ENCODE measurements at places on chromosomes 12 and 14.

GRCh38 chr12:162467-163307 is 51.3 kb downstream of the SLC6A12 start:
- DNase-seq, result no peak

DNA sequence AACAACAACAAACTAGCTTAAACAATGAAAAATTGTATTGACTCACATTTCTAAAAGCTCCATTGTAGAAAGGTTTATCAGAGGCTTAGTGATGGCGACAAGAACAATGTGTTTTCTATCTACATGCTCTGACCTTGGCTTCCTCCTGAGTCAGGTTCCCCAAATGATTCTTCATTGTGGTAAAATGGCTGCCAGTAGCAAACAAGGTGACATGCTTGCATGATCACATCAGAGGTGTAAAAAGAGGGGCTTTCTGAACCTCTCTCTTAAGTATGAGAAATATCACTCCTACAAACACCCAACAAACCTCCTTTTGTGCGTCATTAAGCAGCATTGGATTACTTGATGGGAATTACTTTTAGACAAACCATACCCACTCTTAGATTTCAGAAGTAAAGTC is 252.4 kb upstream of the SYT1 start:
- DNase-seq, result no peak

DNA sequence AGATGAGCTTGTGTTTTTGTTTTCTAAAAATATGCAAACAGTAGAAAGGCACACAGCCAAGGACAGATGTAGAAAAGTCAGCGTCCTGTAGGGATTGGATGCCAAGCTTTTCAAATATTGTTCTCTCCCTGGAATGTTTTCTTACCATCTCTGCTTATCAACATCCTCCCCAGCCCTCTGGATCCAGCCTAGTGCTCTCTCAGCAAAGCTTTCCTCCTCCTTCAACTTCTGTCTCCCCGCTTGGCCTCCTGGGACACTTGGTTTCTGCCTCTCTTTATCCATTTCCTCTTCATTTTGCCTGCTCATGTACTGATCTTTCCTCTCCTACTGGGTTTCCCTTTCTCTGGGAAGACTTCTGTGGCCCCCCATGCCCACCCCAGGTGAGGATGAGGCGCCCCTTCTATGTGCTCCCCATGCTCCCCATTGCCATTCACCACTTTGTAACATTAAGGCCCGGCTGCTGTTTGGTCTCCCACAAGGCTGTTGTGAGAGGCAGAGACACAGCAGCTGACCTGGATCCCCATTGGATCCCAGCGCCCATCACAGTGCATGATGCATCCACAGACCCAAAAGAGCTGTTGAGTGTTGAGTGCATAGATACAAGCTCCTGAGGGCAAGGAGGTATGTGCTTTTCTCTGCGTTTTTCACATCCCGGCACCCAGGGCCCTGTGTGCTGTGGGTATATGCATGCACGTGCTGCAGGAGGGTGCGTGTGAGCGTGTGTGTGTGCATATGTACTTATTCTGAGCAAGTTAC is 38.2 kb downstream of the EVL start:
- no peak for DNase-seq

GRCh38 chr12:38690646-38691045 is 214.7 kb downstream of the CPNE8 start:
- DNase-seq, result no peak

GRCh38 chr12:89454080-89454848 is 70.3 kb downstream of the GALNT4 start:
- no peak for DNase-seq

- DNase-seq, result no peak
Observed at GRCh38 chr12:89862511-89863445, 154.1 kb upstream of the ATP2B1 start.

- no peak for DNase-seq
Observed at GRCh38 chr12:45880533-45880932, 109.8 kb downstream of the SCAF11 start.

GRCh38 chr14:89432226-89432625 is 15.2 kb upstream of the FOXN3 start:
- DNase-seq, result no peak

DNA sequence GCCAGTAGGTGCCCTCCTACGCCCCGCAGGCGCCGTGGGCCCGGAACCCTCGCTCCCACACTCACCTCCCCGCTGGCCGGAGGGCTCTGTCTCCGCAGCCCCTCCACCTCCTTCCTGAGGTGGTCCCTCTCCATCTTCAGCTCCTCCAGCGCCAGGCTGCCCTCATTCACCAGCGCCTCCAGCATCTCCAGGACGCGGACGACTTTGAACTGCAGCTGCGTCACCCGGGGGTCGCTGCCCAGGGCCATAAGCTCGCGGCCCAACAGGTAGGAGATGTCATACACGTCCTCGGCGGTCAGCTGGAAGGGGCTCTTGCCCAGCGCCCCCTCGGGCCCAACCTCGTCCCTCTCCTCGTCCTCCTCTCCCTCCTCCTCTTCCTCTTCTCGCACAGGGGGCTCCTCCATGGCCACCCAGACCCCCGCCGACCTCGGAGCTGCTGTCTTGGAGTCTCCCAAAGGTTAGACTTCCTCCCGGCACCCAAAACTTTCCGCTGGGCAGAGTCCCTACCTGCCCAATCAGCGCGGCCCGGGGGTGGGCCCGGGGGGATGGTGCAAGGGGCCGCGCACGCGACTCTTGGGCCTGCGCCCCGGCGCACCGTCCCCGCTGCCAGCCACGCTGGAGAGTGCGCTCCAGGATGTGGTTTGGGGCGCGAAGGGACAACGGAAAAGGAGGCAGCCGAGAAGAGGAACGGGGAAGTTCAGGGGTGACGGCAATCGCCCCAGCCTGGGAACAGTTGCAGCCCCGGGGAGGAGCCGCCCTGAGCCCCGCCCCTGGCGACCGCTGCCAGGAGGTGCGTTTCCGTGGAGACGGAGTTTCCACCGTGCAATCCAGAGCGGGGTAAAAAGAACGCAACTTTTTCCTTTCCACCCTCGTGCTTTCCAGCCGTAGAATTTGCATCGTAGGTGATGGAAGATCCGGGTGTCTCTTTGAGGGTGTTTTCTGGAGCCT is at the start of gene RILPL2:
TSS of gene RILPL2 (minus strand) at position 668 of the 948 bp plus-strand sequence. CDS start at position 404, 264 bp downstream.
- peak; percentile 25 for DNase-seq

- peak; percentile 18 for DNase-seq
Observed at GRCh38 chr12:51714666-51715065, 123.6 kb downstream of the SCN8A start.

DNA sequence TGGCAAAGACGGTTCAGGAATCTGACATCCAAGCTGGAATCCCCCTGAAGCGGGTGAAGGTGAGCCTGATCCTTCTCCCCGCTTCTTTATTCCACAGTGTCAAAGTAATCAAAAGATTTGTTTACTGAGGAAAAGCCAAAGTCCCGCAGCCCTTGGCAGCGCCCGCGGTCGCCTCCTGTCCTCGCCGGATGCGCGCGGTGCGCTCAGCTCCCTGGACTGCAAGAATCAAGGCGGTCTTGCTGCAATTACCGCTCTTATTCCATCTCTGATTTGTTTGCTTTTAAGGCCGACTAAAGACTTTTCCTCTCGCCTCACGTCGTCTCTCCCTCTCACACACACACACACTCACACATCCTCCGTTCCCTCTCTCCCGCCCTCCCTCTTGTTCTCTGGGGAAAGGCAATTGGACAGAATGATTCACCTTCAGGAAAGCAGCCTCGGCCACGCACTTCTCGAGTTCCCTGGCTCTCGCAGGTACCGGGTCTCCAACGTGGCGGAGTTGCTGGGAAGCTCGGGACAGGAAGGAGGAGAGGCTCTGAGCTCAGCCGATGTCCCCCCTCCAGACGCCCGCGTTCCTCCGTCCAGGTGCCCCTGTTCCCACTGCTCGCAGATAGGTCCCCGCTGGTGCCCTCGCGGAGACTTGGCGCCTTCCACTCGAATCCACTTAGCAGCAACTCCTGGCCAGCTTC is 68.6 kb upstream of the USP15 start:
- peak; percentile 11 for DNase-seq

GRCh38 chr12:108327621-108328344 is 11.3 kb downstream of the CMKLR1 start:
- no peak for DNase-seq

All from skeletal muscle cell (primary cell).